CD8-positive, alpha-beta T cell (primary cell): ENCODE measurements at places on chromosomes 6 and 20.

- DNase-seq: no peak
These were observed 59.1 kb upstream of the TMEM244 start for GRCh38 chr6:129920103-129920798.

GRCh38 chr6:149440735-149441671, 40.9 kb downstream of the SUMO4 start:
- no peak for DNase-seq

GRCh38 chr6:85680388-85680787, 37.7 kb upstream of the SYNCRIP start:
- DNase-seq: no peak

DNA sequence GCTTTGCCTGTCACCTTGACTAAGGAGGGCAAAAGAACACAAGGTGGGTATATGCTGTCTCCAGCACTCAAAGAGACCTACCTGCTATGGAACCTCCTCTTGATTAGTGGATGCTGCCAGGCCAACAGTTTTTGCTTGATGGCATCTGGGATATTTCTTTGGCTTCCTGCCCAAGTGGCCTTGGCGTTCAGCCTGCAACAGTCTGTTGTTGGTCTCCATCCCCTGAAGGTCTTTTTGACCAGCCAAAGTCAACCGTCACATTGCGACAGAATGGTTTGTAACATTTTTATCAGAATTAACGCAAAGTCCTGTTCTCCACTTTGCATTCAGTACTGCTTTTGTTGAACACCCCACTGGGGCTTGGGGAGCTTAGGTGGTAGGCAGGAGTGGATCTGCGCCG, 37.1 kb downstream of the SERPINB1 start:
- DNase-seq: no peak

- DNase-seq: no peak
These were observed 84.2 kb upstream of the E2F3 start for GRCh38 chr6:20317430-20317829.

DNA sequence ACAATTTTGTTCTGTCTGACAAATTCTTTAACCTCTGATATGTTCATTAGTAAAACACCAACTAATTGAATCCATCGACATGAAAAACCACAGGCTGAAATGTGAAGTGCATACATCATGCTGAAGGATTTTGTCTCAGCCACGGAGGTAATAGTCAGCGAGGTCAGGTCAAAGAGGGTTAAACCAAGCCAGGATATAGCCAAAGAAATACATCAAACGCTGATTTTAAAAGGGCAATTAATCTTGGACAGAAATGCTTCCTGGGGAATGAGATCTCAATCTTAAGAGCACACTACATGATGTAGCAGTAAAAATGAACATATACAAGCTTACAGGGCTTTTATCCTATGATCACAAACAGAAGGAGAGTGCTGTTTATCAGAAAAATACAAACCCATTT, 106.7 kb downstream of the PRDM1 start:
- DNase-seq: no peak

DNA sequence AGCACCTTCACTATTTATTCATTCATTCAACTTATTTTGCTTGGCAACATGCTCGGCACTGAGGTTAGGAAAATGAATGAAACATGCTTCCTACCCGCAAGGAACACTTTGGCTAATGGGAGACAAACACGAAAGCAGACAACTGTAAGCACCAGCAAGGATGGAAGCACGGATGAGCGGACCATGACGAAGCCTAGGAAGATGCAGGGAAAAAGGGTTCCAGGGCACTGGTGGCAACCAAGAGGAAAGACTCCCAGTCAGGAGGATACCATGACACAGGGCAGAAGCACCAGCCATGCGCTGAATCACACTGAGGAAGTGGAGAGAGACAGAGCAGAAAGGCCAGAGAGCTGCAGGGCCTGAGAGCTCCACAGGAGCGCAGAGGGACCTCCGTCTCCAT, 9.8 kb downstream of the PDE10A start:
- no peak for DNase-seq
